ENCODE measurements at places on chromosomes 13 and 19. TPM values are rescaled to one million over a fixed set of nuclear protein-coding genes. Genes with fewer than 3 reads are reported as not detected.

- no peak for DNase-seq
Measured at GRCh38 chr13:79119578-79120107, 286.4 kb downstream of the RBM26 start.

DNA sequence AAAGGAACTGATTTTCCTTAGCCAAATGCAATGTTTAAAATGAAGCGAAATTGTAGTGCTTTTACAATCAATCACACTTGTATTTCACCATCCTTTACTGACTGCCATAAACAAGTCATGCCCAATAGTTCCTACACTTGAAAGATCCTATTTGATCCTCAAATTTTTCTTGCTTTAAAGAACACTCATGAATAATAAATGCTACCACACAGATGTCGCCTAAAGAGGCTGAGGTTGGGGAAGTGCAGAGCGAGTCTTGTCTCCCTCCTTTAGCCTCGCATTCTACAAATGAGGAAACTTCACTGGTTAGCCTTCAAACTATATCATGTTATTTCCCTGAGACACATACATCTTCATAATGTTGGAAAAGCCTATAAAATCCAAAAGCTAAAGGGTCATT lies 18.7 kb upstream of the AMER2 start:
- DNase-seq: no peak

GRCh38 chr13:45592758-45593157 lies 22.8 kb downstream of the ERICH6B start:
- no peak for DNase-seq

DNA sequence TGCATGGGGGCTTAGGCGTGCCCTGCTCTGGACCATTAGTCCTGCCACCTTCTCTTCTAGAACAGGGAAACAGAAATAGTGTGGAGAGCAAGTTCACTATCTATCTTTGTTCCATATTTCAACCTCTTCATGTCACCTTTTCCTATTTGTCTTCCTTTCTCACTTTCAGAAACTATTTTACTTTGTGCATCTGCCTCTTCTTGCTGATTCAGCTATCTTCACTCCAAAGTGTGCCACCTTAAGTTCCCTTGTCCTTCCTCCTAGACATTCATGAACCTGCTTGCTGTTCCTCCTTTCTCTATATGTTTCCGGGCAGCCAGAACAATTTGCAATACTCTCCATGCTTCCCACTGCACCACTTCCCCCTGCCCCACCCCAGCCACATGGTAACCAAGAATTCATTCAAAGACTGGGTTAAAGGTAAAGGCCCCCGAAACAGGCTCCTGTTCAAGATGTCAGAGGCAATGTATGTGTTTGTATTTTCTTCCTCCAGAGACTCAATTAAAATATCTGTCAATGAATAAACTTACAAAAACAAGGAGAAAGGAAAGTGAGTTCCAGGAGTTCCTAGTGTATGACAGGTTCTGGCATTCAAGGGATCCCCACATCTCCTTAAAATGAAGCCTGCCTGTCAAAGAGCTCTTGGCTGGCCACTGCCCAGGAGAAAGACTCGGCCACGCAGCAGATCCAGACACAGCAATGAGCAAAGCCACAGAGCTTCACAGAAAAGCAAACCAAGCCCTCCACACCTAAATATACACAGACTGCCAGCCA lies 268.1 kb downstream of the DNAJC15 start:
- no peak for DNase-seq

GRCh38 chr19:8457209-8457608 lies 12.4 kb downstream of the HNRNPM start:
- no peak for DNase-seq

The LAIR2 gene
- total RNA-seq: not detected

DNA sequence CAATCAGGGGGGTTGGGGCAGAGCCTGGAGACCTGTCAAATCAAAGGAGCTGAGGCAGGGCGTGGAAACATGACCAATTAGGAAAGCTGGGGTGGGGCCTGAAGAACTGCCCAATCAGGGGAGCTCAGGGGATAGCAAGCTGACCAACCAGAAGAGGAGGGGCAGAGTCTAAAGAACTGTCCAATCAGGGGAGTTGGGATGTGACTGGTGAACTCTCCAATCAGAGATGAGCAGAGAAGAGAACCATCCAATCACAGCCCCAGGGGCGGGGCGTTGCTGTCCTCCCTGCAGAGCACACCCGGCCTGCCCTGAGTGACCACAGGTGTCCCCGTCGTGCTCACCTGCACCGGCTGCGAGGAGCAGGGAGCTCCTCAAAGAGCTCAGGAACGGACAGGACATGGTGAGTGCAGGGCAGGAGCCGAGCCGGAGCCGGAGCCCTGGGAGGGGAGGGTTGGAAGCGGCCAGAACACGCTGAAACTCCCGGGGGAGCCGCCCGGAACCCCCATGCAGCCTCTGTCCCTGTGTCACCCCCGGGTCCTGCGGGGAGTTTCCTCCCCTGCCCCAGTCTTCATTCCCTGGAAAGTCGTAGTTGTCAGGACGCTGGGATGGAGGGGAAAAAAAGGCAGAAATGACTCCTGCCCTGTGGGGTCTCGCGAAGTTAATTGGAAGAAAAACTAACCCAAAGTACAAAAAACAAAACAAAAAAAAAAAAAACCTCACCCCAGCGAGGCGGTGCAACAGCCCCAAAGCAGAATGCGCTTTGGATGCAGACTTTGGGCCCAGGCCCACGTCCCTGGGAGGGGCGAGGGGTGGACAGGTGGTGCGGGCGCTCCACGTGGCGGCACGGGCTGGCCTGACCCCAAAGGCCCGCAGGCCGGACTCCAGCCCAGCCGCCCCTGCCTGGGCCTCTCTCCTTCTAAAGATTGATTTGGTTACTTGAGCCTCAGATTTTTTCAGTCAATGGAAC lies at the start of gene ZNF556:
ZNF556 (plus strand) TSS at position 311 of the 967 bp plus-strand sequence; CDS start at position 398, 87 bp downstream.
- DNase-seq: no peak

The IRF2BP1 gene
- total RNA-seq: 16.6 TPM

GRCh38 chr19:57664269-57665127 lies 4.2 kb upstream of the ZSCAN4 start:
- DNase-seq: peak; percentile 40

DNA sequence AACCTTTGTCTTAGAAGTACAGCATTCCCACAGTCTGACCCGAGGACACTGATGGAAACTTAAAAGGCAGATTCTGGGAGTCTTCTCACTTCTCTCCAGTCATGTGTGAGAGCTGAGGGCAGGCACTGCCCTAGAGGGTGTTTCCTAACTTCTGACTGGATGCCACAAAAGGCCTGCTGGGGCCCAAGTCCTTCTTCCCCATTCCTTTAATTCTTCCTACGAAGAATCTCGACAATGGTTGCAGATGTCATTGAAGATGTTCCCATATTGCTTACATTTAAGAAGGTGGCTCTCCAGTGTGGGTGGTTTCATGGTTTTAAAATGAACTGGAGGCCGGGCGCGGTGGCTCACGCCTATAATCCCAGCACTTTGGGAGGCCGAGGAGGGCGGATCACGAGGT lies 27.4 kb upstream of the ZNF564 start:
- DNase-seq: no peak
